ENCODE measurements at places on chromosomes 5 and 9.

DNA sequence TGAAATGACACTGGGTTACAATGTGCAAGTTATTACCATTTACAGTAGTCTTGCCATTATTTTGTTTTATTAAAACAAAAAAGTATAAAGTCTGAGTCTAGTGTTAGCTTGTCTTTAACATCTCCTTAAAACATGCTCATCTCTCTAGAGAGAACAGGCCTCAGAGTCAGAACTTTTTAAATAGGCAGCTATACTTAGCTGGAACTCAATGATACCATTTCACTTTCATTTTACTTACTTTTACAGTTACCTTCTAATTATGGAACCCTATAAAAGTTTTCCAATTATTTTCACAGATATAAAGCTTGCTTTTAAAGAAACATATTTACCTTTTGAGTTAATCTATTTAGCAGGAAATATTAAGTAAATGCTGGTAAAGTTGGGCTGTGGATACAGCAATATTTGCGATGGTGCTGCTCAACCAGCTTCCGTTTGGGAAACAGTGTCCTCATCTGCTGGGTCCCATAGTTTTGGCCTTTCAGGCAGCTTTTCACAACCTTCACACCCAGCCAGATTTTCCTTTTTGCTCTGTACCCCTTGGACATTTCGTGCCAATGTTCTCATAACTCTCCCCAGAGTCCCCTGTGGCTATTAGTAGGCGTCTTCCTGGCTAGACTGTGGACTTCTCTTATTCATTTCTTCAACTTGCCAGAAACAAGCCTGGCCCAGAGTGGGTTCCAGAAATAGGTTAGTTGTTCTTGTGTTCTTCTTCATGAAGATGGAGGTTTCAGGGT, 36.3 kb upstream of the UBTD2 start:
- peak; percentile 74 for ATAC-seq

DNA sequence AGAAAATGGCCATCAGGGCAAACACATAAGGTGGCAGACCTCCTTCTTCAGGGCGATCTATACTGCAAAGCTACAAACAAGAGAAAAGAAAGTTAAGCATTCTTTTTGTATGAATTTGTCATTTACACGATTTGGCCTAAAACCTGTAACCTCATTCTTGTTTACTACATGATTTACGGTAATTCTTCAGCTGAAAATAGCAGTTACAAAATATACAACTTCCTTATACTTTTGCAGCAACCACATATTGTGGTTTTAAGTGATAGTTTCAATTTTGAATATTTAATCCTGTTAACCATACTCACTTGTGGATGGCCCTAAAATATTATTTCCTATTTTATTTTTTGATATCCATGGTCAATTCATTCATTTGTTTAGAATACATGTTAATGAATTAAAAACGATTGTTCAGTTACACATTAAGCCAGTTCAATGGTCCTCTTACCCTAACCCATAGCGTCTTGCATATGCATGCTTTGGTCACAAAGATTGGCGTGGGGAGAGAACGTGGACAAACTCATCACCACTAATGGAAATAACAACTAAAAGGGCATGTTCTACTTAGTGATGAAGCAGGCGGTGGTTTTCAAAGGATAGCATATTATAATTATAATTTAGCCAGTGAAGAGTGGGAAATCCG, 16.6 kb downstream of the TUT7 start:
- peak; percentile 55 for ATAC-seq

- no peak for ATAC-seq
These were observed 252.3 kb downstream of the PBX3 start for GRCh38 chr9:125999504-125999881.

- ATAC-seq: no peak
These were observed 80.6 kb downstream of the MYO10 start for GRCh38 chr5:16855485-16855884.

DNA sequence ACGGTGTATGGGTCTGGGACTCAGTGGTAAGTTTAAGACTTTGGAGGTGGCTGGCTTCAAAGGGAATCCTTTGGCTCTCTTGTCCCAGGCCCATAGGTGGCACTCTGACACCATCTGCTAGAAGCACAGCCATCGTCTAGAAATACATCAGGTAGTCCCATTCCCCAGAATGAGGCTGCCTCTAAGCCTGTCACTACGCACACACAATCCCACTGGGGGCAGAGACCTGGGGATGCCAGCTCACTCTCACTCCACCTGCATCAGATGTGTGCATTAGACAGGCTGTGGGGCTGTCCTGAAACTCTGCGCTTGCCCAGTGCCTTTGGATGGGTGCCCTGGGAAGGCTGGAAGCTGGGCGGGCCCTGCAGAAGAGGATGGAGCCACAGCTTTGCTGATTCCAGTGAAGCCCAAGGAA, 127.5 kb upstream of the PANK3 start:
- ATAC-seq: peak; percentile 28

GRCh38 chr9:94207781-94208180, 51.3 kb upstream of the ZNF169 start:
- no peak for ATAC-seq

GRCh38 chr9:89611425-89611824, 6.6 kb downstream of the GADD45G start:
- no peak for ATAC-seq

DNA sequence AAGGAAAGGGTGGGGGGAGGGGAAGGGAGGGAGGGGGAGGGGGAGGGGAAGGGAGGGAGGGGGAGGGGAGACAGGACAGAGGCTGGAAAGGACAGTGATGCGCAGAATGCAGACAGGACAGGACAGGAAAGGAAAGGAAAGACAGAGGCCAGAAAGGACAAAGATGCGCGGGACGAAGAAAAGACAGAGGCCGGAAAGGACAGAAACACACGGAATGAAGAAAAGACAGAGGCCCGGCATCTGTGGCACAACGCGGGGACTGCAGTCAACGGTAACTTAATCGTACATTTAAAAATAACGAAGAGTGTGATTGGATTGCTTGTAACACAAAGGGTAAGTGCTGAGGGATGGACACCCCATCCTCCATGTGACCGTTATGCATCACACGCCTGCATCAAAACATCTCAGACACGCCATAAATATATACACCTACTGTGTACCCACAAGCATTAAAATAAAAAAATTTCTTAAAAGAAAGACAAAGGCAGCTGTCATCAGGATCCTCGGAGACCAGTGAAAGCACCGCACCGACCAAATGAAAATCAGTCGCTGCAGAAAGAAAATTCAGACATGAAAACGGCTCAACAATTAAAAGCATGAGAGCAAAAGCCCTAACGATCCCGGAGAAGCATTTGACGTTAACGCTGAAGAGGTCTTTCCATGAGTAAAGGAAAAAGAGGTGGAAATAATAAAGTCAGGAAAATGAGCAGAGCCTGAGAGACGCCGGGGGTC, 52.9 kb upstream of the EXOC3 start:
- ATAC-seq: no peak

DNA sequence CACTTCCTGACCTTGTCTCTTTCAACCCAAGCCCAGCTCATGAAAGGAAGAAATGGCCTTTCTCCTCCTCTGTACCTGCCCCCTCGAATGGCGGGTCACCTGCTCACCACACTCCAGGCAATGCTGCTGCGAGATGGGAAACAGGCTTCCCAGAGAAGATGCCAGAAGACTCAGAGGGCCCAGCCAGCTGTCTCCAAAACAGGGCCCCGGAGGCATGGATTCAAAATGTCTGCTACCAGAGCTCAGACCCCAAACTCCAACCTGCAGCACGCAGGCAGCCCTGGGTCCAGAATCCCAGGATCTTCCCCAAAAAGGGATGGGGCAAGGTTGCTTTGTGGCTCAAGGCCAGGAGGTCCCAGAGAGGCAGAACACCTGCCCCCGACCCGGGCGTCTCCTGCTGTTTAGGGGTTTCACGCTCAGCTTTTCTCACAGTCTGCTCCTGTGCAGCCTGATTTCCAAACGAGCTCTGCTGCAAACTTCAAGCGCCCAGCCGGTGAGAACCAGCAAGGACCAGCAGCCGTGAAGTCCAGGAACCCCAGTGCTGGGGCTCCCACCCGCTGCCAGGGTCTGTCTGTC, 42.5 kb downstream of the VAV2 start:
- no peak for ATAC-seq

DNA sequence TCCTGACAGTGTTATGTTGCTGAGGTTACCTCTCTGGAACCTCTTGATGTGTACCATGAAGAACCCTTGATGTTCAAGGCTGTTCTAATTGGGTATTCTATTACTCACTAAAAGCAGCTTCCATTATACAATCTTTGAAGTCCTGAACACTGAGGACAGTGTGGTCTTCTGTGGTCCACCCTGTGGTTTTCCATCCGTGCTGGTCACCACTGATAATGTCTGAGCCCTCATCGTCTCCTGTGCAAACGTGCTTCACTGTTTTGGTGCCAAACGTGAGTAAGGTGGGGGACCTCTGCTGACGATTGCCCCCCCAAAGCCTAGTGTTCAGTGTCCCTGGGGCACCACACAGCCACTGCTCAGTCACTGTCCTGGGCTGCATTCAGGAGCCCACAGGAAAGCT, 259.7 kb upstream of the ANKRD55 start:
- no peak for ATAC-seq

- ATAC-seq: no peak
These were observed 514.7 kb downstream of the MTRR start for GRCh38 chr5:8383616-8384015.

DNA sequence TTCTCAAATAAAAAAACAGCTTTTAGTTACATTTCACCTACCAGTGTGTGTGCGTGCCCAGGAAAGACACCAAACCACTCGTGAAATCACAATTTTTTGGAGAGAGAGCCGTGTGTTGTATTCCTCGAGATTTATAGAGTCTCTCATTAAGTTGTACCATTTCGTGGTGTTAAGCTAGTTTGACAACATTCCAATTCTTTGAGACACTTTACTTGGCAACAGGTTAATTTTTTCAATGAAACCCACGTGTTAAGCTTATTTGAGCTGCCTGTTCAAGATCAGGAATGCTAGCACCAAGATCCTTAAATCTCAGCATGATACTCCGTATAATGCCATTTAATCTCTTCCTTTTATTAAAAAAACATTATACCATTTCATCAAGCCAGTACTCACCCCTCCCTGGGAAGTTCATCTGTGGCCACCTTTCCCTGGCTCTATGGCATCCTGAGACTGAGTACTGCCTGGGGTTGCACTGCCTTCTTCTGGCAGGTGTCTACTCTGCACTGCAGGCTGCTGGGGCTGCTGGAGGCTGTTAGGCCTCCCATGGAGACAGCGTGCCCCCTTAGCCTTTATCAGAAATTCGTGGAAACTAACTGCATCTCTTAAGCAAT, 143.7 kb downstream of the ARHGAP26 start:
- no peak for ATAC-seq

DNA sequence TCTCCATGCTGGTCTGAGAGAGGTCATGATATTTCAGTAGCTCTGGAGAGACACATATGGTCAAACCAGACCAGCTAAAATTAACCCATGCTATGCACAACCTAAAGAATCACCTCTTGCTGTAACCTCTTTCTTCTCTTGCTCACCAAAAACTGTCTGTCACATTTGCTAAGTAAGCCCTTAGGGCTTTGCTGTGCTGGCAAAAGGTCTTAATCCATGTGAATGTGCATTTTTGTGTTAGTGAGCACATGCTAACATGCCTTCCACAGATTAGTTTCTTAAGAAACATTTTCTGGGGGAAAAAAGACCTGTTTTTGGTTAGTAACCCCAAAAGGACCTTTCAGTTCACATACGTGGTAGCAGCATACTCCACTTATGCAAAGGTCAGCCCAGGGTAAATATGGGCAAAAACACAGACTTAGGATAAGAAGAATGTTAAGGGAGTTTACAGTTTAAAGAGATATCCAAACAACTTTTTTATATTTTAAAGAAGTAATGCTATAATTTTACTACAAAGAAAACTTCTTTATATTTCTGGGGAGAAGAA, 124.2 kb upstream of the CCDC152 start:
- ATAC-seq: no peak

DNA sequence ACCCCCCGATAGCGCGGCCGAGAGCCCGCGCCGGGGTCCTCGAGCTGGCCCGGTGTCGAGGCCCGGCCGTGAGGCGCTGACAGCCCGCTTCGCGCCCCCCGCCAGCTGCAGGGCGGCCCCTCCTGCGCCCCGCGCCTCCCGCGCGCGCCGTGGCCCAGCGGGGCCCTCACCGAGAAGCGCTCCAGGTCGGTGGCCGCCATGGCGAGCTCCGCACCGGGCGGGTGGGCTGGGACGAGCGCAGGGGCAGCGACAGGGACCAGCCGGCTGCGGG, 166 bp downstream of the SEPTIN8 start:
- ATAC-seq: no peak

GRCh38 chr9:27856054-27856453, 282.8 kb upstream of the C9orf72 start:
- no peak for ATAC-seq

GRCh38 chr9:135388530-135388929, 91.1 kb upstream of the PPP1R26 start:
- no peak for ATAC-seq

DNA sequence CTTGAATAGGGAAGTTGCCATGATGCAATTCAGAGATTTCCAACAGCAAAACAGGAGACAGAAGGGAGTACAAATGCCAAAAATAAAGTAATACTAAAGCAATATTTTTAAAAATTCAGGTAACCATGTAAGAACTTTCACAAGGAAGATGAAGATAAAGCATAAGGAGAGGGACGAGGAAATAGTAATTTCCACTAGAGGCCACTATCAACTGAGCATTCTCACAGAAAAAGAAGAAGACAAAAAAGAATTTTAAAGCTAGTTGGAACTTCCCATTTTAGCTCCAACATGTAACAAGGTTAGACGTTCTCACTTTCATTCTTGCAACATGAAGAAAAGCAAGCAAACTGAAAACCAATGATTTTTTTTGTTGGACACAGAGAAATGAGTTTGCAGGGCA, 779.9 kb upstream of the CDH6 start:
- no peak for ATAC-seq

DNA sequence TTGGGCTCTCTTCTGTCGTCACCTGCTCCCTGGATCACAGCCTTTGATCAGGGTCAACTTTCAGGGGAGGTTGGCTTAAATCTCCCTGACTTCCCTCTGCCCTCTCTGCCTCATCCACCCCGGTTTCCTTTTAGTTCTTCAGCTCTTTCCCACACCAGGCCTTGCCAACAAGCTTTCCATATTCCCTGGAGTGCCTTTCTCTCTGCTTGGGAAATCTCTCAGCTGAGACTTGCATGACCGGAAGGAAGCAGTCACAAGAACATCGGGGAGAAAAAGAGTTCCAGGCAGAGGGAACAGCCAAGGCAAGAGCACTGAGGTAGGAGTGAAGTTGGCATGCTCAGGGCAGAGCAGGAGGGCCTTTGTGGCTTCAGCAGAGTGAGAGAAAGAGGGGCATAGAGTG, 88.4 kb upstream of the HSPA9 start:
- no peak for ATAC-seq

DNA sequence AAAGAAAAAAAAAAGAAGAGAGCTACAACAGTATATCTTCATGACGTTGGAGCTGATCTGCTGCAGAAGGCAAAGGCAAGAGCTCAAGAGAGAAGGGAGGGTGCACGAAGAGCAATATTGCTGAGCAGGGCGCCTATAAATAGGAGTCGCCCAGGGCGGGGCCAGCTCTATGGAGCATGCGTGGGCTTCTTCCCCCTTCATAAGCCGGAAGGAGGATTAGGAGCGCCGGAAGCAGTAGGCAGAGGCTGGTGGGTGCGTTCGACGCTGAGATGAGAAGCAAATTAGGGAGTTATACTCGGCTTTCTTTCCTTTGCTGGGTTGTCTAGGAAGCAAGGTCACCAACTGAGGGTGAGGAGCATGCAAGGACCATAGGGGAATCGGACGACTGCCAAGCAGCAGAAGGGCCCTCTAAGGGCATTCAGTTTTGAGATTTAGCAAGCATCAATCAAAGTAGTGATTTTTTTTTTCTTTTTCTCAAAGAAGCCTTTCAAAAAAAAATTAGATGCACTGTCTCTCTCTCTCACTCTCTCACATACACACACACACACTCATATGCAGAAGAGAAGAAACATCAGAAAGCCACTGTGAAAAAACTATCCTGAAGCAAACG, 496.7 kb downstream of the ENC1 start:
- ATAC-seq: no peak

- peak; percentile 78 for ATAC-seq
These were observed 513 bp downstream of the FAM193B start for GRCh38 chr5:177553671-177554429.

Measured in stimulated activated memory B cell treated with anti-CD40 and anti-IgM and Interleukin-4, amounts not matched to agents 10 μg/mL and 1 μg/mL and 100 μg/mL, for 72 hours (primary cell).